CD4-positive, alpha-beta memory T cell (primary cell): ENCODE measurements at places on chromosomes 4 and X. TPM values are rescaled to one million over a fixed set of nuclear protein-coding genes. Genes with fewer than 3 reads are reported as not detected.

DNA sequence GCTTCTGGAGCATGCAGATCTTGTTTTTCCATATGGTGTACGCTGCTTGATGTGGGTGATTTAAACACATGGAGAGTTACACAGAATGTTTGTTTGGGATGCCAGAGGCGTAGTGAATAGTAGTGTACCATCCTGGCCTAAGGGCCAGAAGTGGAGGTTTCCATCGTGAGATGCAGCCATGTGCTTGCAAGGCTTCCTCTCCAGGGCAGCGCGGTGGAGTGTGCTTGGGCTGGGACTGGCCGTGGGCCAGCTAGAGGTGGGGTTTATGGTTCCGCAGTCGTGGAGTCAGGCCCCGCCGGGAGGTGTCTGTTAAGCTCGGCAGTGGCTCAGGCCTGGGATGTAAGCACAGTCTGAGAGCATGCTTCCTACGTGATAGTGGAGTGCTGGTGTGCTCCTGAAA lies 14.0 kb downstream of the STOX2 start:
- no peaks in the 10 kb centered on the region for H3K27me3 ChIP-seq
- no peak for DNase-seq
- no peak overlapping the region for H3K4me3 ChIP-seq
- no peak overlapping the region for H3K27ac ChIP-seq
- H3K36me3 ChIP-seq: no peaks in the 10 kb centered on the region

SCFD2 gene
- 13.1 TPM for total RNA-seq

ATP1B4 gene
- not detected for total RNA-seq

FGF2 gene
- total RNA-seq: not detected
